Activated effector memory CD4-positive, alpha-beta T cell treated with Interleukin-2 at 50 U/mL for 16 hours (primary cell): ENCODE measurements at places on chromosomes 1 and 21.
A peak's percentile ranks its signal among the peaks of the same experiment; 100 is the strongest.

GRCh38 chr1:202576816-202577215 lies 133.4 kb downstream of the SYT2 start:
- no peak for DNase-seq

DNA sequence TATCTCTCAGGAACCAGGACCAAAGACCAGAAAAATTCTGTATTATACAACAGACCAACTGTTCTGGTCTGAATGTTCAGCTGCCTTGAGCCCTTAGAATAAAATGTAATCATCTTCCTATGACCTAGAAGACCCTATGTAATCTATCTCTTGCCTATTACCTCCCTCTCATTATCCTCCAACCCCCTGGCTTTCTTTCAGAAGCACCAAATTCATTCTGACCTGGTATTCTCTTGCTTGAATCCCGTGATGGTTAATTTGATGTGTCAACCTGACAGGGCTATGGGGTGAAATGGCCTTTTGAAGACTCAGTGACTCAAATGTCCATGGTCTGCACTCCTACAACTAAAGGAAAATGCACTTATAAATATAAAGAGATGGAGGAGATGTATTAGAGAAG lies 21.8 kb upstream of the FBXO28 start:
- DNase-seq = no peak

- DNase-seq = peak; percentile 43
Observed at GRCh38 chr1:7669559-7670311, 101.4 kb upstream of the VAMP3 start.

DNA sequence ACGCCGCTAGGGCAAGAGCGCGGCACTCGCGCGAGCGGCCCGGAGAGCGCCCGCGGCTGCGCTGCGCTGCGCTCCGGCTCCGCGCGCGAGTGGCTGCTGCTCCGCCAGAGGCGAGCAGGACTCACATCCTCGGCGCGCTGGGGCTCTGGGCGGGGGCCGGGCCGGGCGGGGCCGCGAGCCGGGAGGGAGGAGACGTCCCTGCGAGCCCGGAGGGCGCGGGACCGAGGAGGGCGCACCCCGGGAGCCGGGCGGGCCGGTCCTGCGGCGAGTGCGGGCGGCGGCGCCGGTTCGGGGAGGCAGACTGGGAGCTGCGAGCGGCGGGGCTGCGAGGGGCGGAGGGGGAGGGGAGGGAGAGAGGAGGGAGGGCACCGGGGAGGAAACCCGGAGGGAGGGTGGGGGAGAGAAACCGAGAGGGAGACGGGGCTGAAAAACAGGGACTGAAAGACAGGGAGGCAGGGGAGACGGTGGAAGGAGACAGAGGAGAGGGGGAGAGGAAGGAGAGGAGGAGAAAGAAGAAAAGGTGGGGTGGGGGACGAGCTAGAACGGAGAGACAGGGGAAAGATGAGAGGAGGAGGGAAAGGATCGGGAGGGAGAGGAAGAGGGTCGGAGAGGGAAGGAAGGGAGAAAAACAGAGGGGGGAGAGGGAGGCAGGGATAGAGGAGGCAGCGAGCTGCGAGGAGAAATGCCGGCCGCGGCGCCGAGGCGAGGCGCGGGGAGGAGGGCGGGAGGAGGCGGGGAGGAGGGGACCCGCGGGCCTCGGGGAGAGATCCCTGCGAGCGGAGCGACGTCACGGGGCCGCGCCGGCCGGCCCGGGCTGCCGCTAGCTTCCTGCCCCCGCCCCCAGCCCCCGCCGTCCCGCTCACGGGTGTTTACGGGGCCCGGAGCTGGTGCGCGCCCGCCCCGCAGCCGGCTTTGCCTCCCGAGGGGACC lies at the start of gene CAMK2N1:
Gene CAMK2N1, minus strand, starts transcription at position 684 of the 930 bp plus-strand sequence. CDS start 831 bp downstream, outside the sequence.
- DNase-seq = peak; percentile 51

- no peak for DNase-seq
Observed at GRCh38 chr1:175075572-175076568, 8.2 kb downstream of the TNN start.

- DNase-seq = no peak
Observed at GRCh38 chr1:32032275-32032615, 18.6 kb downstream of the KHDRBS1 start.

GRCh38 chr1:207223162-207223561 lies 98.3 kb upstream of the CD55 start:
- no peak for DNase-seq

- DNase-seq = no peak
Observed at GRCh38 chr1:183466781-183467180, 5.5 kb upstream of the SMG7 start.

DNA sequence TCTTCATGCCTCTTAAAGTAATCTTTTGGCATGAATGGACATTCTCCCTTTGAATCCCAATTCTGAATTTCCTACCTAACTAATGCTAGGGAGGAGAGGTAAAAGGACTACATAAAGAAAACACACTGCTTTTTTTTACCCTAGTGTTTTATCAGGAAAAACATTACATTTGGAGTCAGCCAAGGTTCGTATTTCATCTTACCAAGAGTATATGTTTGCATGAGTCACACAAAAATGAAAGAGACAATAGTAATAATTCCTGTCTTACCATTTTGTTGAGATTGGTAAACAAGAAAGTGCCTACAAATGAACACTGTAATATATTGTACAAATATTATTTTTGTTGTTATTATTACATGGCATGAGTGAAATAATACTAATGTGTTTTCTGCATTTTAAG lies 112.9 kb upstream of the WARS2 start:
- DNase-seq = no peak

- DNase-seq = no peak
Observed at GRCh38 chr1:230690101-230690500, 23.8 kb downstream of the AGT start.

GRCh38 chr1:24321697-24322469 lies 2.7 kb downstream of the GRHL3 start:
- peak; percentile 45 for DNase-seq

GRCh38 chr1:54045496-54045895 lies 7.5 kb downstream of the TMEM59 start:
- no peak for DNase-seq

DNA sequence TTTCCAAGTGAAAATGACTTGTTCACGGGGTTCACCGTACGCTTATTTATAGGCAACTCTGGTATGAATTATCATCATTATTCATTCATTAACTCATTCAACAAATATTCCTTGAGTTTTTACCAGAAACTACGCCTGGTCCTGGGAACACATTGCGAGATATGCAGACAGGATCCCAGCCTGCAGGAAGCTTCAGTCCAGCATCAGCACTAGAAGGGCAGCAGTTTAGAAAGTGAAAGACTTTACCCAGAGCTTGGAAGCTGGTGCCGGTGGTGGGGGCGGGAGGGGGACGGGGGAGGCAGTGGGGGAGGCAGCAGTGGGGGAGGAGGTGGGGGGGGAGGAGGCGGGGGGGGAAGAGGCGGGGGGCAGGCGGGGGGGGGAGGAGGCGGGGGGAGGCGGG lies 55.9 kb downstream of the SETD4 start:
- DNase-seq = no peak

GRCh38 chr1:248924696-248925532 lies 18.9 kb downstream of the PGBD2 start:
- peak; percentile 23 for DNase-seq

- DNase-seq = no peak
Observed at GRCh38 chr21:19197950-19198349, 794.4 kb upstream of the TMPRSS15 start.
